ENCODE measurements at places on chromosomes 5 and 9.

DNA sequence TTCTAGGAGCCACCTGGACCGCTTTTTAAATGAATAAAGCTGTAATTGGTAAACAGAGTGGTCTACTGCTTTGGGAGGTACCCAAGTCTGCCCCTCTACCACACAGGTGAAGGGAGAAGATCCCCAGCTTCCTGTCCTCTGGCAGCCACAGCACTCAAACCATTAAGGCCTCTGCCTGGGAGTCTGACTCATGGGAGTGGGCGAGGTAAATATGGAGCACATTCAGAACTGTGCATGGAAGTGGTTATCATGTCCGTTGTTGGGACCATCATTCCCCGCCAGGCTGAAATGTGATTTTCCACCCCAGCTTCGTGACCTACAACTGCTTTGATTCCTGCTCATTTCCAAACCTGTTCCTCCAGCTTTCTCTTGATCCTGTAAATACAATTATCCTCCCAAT lies 59.5 kb upstream of the ALDH1B1 start:
- no peak for DNase-seq

DNA sequence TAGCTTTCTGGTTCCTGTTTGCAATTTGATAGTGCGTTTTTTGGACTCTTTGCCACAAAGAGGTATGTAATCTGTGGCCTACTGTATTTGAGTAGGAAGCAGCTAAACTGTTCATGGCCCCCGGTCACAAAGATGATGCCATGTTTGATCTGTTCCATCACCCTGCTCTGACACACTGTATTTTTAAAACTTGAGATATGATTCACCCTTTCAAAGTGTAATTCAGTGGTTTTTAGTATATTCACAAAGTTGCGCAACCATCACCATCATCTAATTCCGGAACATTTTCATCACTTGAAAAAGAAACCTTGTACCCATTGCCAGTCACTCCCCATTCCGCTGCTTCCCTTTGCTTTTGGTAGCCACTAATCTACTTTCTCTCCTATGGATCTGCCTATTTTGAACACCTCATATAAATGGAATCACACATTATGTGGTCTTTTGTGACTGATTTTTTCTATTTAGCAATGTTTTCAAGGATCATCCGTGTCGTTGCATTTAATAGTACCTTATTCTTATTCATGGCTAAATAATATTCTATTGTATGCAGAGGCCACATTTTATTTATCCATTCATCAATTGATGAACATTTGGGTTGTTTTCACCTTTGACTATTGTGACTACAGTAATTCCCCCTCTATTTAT lies 141.6 kb downstream of the NR3C1 start:
- no peak for DNase-seq

DNA sequence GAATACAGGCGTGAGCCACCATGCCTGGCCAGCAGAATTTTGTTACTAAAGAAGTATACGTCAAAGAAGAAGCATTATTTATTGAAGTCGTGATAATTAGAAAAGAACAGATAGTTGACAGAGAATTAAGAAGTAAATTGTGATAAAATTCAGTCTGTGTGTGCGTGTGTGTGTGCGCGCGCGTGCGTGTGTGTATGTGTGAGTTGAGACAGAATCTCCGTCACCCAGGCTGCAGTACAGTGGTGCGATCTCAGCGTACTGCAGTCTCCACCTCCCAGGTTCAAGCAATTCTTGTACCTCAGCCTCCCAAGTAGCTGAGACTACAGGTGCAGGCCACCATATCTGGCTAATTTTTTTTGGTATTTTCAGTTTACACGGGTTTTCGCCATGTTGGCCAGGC lies 77.8 kb downstream of the ERBIN start:
- DNase-seq, result no peak

- DNase-seq, result no peak
These were observed 25.1 kb downstream of the NANS start for GRCh38 chr9:98081477-98082219.

- no peak for DNase-seq
These were observed 100.7 kb downstream of the YTHDC2 start for GRCh38 chr5:113614191-113614590.

GRCh38 chr5:83118976-83119375 lies 41.6 kb downstream of the XRCC4 start:
- no peak for DNase-seq

- no peak for DNase-seq
These were observed 270.0 kb downstream of the AGTPBP1 start for GRCh38 chr9:85471791-85472190.

DNA sequence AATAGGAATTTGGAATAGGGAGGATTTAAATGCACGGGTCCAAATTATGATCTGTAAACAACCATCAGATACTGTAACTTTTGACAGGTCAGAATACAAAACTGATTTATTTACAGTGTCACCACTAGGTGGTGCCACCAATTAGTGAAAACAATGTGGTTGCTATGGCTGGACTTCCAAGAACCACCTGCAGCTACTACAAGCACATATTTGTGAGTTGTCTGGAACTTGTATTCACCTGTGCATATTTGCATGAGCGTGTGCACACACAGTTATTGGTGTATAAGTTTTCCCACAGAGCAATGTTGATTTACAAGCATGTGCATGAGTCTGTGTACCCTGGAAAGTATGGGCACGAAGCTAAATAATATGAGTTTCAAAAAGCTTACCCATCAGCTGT lies 3.0 kb upstream of the HRCT1 start:
- DNase-seq, result no peak

DNA sequence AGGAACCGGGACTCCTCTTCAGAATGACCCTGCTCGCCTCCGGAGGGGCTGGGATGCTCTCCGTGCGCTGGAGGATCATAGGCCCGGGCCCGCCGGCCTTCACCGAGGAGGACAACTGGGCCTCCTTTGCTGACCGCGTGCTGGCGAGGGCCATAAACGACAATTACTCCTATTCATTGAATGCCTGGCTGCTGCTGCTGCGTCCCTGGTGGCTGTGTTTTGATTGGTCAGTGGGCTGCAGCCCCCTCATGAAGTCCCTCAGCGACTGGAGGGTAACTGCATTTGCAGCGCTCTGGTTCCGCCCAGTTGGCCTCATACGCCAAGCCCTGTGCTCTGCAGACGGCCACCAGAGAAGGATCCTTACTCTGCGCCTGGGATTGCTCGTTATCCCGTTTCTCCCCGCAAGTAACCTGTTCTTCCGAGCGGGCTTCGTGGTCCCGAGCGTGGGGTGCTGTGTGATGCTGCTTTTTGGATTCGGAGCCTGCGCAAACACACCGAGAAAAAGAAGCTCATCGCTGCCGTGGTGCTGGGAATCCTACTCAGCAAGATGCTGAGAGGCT lies 16.6 kb downstream of the OR2V1 start:
- DNase-seq, result no peak

- no peak for DNase-seq
These were observed 237.7 kb downstream of the MLLT3 start for GRCh38 chr9:20384642-20385041.

DNA sequence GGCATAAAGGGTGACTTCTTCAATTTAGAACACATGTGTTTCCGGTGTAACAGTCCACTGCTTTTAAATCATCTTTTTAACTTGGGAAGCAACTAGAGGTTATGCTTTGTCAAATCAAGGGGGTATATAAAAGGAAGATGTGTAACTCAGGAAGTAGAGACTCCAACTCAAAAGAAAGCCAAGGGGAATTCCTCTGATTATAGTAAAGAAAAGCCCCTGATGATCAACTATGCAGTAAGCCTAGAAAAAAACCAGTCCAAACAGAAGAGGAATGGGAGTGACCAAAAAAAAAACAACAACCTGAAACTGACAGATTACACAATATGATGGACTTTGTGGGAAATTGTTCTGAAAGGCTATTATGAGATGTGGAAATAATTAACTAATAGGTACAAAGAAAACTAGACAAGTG lies 90.3 kb downstream of the AK8 start:
- DNase-seq, result no peak

- no peak for DNase-seq
These were observed 190.1 kb downstream of the CWC27 start for GRCh38 chr5:64958757-64959391.

GRCh38 chr5:33079548-33079947 lies 361.2 kb upstream of the TARS1 start:
- DNase-seq, result no peak

- no peak for DNase-seq
These were observed 90.6 kb upstream of the MIER3 start for GRCh38 chr5:57042524-57042931.

DNA sequence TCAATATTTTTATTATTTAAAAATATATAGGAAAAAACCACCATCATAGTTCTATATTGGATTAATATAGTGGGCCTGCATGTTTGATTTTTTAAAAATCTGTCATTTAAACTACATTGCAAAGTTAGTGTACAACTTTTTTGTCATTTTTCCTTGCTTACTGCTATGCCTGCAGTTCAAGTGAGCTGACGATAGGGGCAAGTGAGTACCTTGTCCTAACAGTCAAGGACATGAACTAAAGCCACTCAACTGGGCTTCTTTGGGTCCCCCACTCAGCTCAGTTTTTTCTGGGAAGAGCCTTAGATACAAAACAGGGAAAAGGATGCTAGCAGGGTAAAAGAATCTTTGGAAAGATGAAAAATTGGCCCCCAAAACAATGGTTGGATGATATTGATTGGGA lies 269.9 kb downstream of the MAN2A1 start:
- DNase-seq, result no peak

- DNase-seq, result no peak
These were observed 19.3 kb downstream of the MLANA start for GRCh38 chr9:5909976-5910375.

DNA sequence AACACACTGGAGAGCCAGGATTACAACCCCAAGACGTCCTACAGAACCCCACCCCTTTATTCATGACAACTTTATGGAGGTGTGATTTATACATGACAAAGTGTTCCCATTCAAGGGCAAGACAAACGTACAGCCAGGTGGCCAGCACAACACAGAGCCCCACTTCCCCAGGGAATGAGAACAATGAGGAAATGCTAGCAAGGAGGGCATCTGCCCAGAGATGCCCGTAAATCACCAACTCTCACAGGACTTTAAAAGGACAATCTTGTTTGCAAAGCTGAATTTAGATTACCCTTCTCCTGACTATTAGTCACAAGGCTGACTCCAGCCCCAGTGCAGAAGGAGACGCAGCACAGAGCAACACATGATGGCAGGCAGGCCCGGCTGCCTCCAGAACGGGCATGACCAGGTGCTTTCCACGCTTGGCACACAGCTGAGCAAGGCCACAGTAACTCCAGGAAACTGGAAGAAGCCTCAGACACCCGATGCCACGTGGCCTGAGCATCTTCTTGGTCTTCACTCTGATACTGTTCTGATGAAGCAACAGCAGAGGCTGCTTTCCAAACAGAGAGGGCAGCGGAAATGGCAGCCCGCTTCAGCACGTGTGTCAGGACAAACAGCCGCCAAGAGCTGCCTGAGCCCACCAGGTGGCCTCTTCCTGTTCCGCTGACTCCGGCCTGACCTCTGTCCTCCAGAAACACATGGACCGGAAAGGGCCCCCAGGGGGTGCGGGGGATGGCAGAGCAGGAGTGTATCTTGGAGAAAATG lies 51.4 kb downstream of the ROR2 start:
- DNase-seq, result no peak

- DNase-seq, result no peak
These were observed 228.2 kb upstream of the GRIN3A start for GRCh38 chr9:101966691-101967090.

DNA sequence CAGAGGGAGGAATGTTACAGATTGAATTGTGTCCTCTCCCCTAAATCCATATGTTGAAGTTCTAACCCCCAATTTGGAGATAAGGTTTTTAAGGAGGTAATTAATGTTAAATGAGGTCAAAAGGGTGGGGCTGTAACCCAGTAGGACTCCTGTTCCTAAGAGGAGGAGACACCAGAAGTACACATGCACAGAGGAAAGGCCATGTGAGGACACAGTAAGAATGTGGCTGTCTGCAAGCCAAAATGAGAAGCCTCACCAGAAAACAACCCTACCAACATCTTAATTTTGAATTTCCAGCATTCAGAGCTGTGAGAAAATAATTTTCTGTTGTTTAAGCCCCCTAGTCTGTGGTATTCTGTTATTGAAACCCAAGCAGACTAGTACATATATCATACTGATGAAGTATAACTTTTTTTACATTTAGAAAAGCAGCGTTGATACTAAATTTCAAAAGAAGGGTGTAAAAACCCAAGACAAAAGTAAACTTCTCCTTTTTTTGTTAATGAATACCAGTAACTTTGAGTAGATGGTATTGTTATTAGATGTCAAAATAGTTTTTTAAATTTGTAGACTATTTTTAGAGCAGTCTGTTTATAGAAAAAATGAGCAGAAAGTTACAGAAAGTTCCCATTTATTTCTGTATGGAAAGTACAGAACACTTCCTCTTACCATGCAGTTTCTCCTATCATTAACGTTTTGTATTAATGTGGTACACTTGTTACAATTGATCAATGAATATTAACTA lies 25.1 kb downstream of the RNF180 start:
- DNase-seq, result no peak

GRCh38 chr9:37061768-37062167 lies 27.7 kb upstream of the PAX5 start:
- no peak for DNase-seq

DNA sequence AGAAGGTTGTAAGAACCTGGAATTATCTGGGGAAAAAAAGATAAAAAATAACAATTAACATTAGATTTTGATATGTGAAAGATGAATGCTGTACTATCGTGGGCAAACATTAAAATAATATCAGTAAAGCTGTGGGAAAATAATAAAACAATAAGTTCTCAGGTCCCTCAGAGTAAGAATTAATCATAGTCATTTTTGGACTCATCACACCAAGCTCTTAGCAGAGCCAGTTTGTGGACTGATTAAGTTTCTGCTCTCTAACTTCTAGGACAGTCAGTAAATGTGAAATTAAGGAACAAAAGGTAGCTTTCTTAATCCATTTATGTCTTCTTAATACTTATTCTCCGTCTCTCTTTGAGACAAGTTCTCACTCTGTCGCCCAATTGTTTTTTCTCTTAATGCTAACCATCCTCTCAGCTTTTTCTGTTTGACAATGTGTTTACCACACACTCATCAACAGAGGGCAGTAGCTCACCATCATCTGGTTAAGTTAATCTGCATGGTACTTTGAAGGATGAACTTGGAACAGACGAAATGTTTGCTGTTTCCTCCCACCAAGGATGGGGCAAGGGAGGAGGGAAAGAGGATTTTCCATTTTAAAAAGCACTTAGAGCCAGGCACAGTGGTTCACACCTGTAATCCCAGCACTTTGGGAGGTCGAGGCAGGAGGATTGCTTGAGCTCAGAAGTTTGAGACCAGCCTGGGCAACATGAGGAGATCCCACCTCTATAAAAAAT lies 5.3 kb upstream of the ACO1 start:
- DNase-seq, result peak; percentile 7

- DNase-seq, result no peak
These were observed 458.7 kb downstream of the CDH9 start for GRCh38 chr5:26579712-26580111.

DNA sequence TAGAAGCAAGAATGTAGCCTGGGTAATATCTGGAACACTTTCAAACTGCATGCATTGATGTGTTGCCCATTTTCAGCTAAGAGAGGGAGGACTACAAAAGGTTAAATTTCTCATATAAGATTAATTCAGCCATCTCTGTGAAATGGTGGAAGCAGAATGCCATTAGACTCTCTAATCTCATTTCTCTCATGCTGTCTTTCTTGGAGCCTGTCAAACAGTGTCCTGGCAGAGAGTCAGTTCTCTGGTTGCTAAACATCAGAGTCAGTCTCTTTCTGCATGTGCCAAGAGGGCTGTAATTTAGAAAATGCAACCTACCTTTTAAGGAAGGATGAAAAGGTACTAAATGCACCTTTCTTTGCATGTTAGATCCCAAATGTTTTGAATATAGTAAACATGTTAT lies 910 bp upstream of the GARNL3 start:
- DNase-seq, result no peak
